ENCODE measurements at places on chromosomes 12 and 14.

- no peak for DNase-seq
Measured at GRCh38 chr14:69972755-69973154, 93.5 kb downstream of the SMOC1 start.

DNA sequence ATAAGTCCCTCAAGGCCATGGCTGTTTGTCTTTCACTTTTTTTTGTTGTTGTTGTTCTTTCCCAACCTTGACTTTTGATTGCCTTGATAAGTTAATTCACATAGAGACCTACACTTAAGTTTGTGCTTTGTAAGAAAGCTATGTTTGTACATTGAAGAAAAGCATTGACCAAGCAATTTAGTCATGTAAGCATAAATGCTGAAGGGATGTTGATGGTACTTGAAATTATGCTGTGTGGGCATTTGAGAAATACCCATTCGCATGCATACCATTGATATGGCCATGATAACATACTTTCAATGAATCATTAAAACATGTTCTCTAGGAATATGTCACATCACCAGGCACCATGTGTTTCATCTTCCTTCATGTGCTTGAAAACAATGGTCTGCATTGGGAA is 803.7 kb upstream of the TMEM132C start:
- no peak for DNase-seq

DNA sequence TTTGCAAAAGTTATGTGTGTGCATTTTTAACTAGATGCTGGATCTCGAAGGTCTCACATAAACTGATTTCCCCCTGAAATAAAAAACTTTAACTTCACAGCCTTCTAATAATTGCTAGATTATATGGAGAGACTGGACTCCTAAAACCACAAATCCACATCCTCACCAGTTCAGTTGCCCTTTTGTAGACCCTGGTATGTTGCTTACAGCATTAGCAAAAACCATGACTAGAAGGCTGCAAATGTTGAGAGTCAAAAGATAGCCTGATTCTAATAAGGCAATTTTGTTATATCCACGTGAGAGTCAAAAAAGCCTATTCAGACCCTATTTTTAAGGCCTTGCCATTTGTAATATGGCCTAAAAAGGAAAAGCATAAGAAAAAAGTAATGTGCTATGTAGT is 37.4 kb downstream of the RASSF8 start:
- DNase-seq, result peak; percentile 48

DNA sequence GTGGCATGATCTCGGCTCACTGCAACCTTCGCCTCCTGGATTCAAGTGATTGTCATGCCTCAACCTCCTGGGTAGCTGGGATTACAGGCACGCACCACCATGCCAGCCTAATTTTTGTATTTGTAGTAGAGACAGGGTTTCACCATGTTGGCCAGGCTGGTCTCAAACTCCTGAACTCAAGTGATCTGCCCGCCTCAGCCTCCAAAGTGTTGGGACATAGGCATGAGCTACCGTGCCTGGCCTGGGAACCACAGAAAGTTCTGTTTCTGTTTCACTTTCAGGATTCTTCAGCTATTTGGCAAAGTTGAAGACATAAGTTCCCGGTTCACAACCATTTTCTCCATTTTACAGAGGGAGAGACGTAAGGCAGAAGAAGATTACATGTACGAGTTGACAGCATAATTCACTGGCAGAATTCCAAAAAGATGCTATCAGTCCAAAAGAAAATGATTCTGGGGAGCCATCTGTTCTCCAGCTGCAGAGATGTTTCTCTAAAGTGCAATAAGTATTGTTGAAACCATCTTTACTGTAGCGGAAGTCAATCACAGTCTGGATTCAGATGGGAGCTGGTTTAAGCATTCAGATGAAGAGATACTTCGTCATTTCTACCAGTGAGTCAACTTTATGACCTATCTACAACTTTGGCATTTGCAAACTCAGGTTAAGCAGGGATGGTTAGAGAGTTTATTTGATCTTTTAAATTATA is 8.1 kb upstream of the RNF34 start:
- DNase-seq, result no peak

GRCh38 chr12:27709932-27710591 is 570 bp upstream of the MRPS35 start:
- DNase-seq, result no peak

DNA sequence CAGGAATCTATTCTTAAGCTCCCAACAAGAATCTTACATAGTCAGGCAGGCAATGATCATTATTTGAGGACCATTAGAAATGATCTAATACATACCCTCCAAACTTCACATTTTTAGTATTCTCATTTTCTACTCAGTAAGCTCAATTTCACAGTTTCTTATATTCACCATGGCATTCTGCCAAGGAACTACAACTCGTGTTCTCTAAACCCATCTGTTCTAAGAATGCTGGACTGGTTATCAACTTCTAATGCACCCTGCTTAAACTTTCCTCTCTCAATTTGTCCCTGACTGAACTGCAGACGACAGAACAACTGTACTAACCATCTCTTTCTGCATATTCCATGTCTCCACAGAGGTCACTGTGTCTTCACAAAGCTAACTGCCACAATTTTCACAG is 58.6 kb downstream of the GXYLT1 start:
- no peak for DNase-seq

DNA sequence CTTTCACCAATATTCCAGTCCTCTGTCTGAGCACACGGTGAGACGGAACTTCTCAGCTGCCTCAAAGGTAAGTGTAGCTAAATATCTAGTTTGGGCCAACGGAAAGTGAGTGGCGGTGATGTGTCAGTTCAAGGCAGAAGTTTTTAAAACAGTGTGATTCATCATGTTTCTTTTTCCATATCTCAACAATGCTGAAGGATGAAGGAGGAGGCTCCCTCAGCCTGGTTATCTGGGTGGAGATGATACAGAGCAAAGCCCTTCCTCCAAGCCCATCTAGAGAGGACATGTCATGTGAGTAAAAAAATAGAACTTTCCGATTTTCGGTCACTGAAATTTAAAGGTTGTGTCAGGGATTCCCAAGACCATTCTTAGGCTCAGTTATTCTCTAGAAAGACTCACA is 13.1 kb upstream of the ANP32D start:
- DNase-seq, result no peak

DNA sequence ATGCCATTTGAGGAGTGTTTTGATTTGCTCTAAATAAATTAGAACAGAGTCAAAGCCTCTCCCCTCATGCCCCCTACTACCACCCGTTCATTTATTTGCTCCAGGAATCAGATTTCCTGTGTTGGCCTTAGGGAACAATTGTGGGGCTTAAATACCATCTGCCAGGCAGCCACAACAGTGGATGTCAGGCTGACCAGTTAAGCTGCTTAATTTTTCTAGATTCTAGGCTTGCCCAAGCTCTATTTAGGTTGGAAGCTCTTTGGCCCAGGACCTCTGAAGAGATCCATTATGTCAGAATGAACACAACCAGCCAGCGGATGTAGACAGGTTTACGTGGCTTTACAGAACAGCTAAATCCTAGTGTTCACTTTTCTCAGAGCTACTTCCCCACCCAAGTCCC is 1.0 kb upstream of the TIMELESS start:
- no peak for DNase-seq

DNA sequence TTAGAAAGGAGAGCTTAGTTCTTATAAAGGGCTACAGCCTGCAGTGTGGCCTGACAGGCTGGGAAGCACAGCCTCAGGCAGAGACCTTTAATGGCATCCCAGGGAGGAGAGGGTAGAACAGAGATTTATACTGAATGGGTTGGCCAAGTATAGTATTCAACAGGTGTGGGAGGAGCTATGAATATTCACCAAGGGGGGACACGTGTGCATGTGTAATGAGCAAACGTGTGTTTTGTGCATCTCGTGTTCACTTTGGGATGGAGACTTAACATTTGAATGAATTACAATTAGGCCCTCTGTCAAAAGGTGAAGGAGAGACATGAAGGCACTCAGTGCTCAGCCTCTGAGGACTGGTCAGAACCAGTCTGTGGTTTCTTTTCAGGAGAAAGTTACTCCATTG is 5.2 kb downstream of the TDP1 start:
- DNase-seq, result no peak

DNA sequence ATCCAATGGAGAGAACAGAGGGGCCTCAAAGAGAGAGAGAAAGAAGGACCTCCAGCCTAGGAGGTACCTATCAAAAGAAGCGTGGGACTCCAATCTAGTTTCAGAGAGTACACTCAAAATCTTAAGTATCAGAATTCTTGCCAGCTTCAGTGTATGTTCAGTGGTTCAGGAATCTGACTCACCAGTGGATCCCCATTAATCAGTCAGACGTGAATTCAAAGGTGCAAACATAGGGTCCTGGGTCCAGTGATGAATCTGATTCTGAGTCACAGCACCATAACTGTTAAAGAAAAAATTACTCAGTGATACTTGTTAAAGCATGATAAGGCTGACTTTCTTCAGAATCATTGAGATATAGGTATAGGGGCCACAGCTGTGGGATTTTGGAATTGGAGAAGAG is 33.2 kb downstream of the ETNK1 start:
- peak; percentile 77 for DNase-seq

- peak; percentile 44 for DNase-seq
Measured at GRCh38 chr12:52151837-52152783, 39.7 kb downstream of the KRT80 start.

GRCh38 chr12:546920-547845 is 87.4 kb downstream of the B4GALNT3 start:
- DNase-seq, result peak; percentile 57

DNA sequence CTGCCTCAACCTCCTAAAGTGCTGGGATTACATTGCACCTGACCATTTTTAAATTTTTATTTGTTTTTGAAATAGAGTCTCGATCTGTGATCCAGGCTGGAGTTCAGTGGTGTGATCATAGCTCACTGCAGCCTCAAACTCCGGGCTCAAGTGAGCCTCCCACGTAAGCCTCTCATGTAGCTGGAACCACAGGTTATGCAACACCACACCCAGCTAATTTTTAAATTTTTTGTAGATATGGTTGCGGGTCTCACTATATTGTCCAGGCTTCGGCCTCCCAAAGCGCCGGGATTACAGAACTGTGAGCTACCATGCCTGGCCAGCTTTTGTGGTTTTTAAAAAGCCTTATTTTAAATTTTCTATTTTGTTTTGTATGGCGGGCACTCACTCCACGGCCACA is 2.2 kb upstream of the DRAM1 start:
- DNase-seq, result no peak

DNA sequence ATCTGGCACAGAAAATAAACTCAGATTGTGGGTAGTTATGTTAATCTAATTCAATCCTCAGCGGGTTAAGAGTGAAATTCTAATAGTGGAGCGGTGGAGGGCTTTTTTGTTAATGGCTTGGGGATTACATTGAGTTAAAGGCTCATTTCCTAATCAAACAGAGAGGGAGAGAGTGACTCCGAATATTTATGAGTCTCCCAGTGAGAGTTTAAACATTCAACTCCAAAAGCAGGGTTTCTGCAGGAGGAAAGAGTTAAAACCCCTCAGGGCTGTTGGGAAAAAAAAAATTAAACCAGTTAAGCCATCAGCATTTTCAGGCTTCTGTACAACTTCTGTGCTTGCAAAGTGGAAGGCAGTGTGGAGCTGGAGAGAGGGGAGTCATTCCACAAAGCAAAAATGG is 62.1 kb upstream of the ESRRB start:
- DNase-seq, result no peak

GRCh38 chr12:121958541-121959240 is 40.3 kb downstream of the CFAP251 start:
- no peak for DNase-seq

- no peak for DNase-seq
Measured at GRCh38 chr12:117042171-117042842, 56.9 kb downstream of the TESC start.

DNA sequence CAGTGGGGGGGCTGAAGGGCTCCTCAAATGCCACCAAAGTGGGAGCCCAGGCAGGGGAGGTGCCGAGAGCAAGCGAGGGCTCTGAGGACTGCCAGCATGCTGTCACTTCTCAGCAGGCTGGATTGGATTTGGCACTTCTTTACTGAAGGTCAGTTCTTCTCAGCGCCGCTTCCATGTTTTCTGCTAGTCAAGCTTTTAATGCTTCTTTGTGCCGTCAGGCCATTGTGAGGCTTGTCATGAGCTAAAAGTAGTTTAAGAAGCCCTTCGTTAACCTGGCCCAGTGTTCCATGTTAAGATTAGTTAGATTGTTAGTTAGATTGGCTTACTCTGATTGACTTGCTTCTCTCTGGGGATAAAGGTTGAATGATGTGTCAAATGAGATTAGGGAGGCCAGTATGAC is 13.4 kb downstream of the GABARAPL1 start:
- no peak for DNase-seq

DNA sequence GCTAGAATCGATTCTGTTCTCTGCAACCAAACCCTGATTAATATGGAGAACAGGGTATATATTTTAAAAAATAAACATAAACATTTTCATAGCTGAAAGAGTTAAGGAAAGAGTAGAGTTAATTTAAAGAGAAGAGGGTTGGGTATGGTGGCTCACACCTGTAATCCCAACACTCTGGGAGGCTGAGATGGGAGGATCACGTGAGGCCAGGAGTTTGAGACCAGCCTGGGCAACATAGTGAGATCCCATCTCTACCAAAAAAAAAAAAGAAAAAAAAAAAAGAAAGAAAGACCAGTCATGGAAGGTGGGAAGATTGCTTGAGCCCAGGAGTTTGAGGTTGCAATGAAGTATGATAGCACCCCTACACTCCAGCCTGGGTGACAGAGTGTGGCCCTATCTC is 25.5 kb downstream of the GTSF1 start:
- DNase-seq, result no peak

GRCh38 chr12:30003321-30003720 is 219.6 kb upstream of the TMTC1 start:
- DNase-seq, result no peak

DNA sequence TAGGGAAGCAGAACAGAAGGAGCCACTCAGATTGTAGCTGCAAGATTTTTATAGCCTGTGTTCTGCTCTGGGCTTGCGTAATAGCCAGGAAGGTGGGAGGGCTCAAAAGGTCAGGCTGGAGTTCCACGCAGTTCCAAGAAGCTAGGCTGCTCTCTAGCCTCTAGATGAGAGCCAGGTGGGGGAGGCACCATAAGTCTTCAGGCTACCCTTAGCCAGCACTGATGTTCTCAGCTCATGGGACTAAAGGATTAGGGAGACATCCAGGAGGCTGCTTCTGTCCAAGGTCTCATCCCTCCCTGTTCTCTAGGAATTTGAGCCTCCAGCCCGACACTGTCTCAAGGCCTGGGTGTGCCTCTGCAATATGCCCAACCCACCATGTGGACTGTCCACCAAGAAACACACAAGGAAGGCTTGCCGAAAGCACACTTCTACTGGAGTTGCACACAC is 1.7 kb downstream of the LMBR1L start:
- DNase-seq, result no peak

Data from HT1080 (cell line).